ENCODE measurements at places on chromosomes 13 and 19. TPM values are rescaled to one million over a fixed set of nuclear protein-coding genes. Genes with fewer than 3 reads are reported as not detected.

GRCh38 chr13:98478189-98479129 lies 98.4 kb downstream of the STK24 start:
- peak overlapping the region; percentile 38 for H3K27ac ChIP-seq
- no peaks in the 10 kb centered on the region for H3K27me3 ChIP-seq
- H3K36me3 ChIP-seq: peaks cover 10% of the 10 kb centered on the region
- H3K4me1 ChIP-seq: peaks cover 79% of the 10 kb centered on the region
- no peak for DNase-seq

- no peaks in the 10 kb centered on the region for H3K27me3 ChIP-seq
- no peak for DNase-seq
Measured at GRCh38 chr19:17565611-17566010, 10.2 kb downstream of the COLGALT1 start.

- H3K4me3 ChIP-seq: no peak overlapping the region
- no peaks in the 10 kb centered on the region for H3K27me3 ChIP-seq
- H3K27ac ChIP-seq: no peak overlapping the region
- H3K36me3 ChIP-seq: no peaks in the 10 kb centered on the region
- DNase-seq: no peak
Measured at GRCh38 chr13:40506592-40507446, 159.6 kb downstream of the FOXO1 start.

DNA sequence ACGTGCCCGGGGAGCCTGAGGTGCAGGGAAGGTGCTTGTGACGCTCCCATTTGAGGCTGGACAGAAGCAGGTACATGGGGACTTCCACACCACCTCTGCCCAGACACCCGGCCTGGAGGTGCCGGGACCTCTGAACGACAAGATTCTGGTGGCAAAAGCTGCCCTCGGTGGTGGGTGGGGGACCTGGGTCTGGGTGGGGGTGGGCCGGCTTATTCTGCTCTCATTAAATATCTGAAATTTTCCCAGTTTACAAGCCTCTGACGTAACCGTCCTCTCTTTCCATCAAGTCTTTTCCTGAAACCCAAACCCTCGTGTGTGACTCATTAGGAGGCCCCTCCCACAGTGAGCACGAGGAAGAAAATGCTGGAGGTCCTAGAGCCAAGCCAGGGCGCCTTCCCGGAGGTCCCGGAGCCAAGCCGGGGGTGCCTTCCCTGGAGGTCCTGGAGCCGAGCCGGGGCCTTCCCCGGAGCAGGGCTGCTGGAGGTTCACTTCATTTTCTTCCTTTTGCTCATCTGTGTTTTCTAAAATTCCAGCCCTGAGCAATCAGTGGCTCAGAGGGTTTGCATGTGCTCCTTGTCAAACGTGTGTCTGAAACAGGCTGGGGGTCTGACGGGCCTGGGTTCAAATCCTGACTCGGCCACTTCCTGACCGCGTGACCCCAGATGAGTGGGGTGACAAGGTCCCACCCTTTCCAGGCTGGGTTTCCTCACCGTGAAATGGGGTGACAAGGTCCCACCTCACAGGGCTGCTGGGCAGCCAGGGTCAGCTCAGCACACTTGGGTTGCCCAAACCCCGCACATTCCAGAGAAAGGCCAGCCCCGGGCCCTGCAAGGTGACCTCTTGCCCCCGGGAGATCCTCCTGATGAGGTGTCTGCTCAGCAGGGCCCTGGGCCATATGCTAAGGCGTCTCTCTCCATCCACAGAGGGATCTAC lies 10.0 kb downstream of the CFD start:
- peak overlapping the region; percentile 78 for H3K27ac ChIP-seq
- H3K4me1 ChIP-seq: peaks cover 13% of the 10 kb centered on the region
- H3K27me3 ChIP-seq: no peaks in the 10 kb centered on the region
- no peak overlapping the region for H3K4me3 ChIP-seq

DNA sequence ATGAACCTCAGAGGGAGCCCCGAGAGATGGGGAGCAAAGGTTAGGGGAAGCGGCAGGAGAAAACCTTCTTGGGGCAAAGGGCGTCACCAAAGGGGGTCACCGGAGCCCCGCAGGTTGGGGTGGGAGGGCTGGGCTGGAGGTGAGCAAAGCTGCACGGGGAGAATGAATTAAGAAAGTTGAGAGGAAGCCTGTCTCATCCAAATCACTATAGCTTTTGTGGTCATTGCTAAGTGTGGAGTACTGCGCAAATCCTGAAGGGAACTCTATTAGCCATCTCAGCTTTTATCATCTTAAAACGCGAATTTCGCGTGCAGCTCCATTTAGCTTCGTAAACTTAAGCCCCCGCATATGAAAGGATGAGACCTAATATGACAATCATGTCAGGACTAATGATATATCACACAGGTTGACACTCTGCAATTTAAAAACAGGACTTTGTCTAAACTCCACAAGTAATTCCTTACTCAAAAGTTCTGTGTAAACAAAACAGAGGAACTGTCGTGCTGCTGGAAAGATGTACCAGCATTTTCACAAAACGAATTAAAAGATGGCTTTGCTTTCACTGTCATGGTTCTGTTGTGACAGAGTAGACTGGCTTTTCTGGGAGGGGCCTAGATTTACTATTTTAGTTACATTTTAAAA lies 631 bp downstream of the LACC1 start:
- peak overlapping the region; percentile 87 for H3K4me3 ChIP-seq
- DNase-seq: no peak
- no peaks in the 10 kb centered on the region for H3K27me3 ChIP-seq
- no peaks in the 10 kb centered on the region for H3K4me1 ChIP-seq
- H3K27ac ChIP-seq: peak overlapping the region; percentile 94
- H3K36me3 ChIP-seq: no peaks in the 10 kb centered on the region

DNA sequence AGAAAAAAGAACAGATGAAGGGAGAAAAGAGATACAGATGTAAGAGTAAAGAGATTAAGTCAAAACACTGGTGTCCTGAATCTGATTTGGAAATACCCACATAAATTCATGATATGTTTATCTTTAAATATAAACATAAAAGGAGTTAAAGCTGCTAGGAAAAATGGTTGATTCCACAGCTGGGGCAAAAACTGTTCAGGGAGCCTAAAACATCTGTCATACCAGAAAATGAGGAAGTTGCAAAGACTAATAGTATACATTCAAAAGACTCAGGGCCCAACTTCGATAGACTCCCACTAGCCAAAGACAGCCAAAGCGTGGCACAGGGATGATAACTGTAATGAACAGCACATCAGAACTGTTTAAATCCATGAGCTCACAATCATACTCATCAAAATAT lies 62.0 kb downstream of the ABCC4 start:
- H3K27me3 ChIP-seq: no peaks in the 10 kb centered on the region
- DNase-seq: no peak
- no peak overlapping the region for H3K4me3 ChIP-seq
- no peak overlapping the region for H3K27ac ChIP-seq
- H3K4me1 ChIP-seq: no peaks in the 10 kb centered on the region

- H3K4me3 ChIP-seq: no peak overlapping the region
- H3K27ac ChIP-seq: no peak overlapping the region
- H3K36me3 ChIP-seq: no peaks in the 10 kb centered on the region
- no peaks in the 10 kb centered on the region for H3K27me3 ChIP-seq
- no peak for DNase-seq
Measured at GRCh38 chr13:26855921-26856320, 95.3 kb upstream of the GPR12 start.

GRCh38 chr19:48321372-48321621 lies 4.1 kb upstream of the EMP3 start:
- no peaks in the 10 kb centered on the region for H3K27me3 ChIP-seq
- no peaks in the 10 kb centered on the region for H3K36me3 ChIP-seq
- peak; percentile 97 for DNase-seq

DNA sequence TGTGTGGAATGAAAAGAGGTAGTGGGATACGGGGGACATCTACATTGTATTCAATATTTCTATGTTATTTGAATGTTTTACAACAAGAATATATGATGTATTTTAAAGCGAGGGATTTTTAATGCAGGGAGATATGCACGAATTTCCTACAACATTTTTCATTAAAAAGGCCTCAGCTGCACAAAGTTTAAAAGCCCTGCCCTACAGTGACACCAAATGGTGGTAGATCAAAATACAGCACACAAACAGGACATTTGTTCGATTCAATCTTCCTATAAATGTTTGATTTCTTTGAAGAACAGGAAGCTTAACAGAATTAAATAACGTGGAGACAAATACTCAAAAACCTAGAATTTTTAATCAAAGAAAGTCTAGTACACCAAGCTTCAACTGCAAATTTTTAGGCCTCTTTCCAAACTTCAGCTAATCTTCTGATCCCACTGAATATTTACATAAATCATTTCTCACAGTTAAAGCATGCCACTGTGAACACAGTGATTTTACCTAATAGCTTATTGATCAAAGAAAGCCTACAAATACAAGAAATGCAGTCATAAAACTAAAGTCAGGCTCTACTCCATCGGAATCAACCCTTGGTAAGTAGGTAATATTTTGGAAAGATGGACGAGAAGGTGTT lies 257.2 kb downstream of the DIAPH3 start:
- H3K4me1 ChIP-seq: no peaks in the 10 kb centered on the region
- H3K27me3 ChIP-seq: no peaks in the 10 kb centered on the region
- no peak overlapping the region for H3K4me3 ChIP-seq
- H3K36me3 ChIP-seq: no peaks in the 10 kb centered on the region
- no peak for DNase-seq

DNA sequence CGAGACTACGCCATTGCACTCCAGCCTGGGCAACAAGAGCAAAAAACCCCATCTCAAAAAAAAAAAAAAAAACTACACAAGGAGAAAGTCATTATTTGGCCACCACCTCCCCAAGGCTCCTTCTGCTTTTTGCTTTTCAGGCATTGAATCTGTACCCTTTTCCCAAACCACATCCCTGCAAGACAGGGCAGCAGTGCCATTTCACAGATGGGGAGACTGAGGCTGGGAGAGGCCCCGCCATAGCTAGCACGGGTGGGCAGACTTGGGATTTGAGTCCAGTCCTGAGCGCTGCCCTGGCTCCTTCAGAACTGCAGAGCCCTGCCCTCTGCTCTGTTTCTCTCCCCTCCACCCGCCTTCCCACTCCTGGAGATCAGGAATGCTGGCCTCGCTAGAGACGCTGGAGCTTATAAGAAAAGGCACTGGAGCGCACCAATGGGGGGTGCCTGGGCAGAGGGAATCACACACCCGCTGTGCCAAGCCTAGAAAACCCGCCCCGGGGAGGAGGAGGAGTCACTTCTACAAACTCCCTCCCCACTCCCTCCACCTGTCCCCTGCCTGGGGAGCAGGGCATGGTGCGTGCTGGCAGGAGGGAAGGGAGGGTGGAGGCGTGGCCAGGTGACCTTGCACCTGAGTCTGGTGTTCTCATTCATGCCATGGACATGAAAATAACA lies 17.6 kb downstream of the TJP3 start:
- no peaks in the 10 kb centered on the region for H3K36me3 ChIP-seq
- H3K27me3 ChIP-seq: peaks cover 26% of the 10 kb centered on the region
- no peaks in the 10 kb centered on the region for H3K4me1 ChIP-seq

DNA sequence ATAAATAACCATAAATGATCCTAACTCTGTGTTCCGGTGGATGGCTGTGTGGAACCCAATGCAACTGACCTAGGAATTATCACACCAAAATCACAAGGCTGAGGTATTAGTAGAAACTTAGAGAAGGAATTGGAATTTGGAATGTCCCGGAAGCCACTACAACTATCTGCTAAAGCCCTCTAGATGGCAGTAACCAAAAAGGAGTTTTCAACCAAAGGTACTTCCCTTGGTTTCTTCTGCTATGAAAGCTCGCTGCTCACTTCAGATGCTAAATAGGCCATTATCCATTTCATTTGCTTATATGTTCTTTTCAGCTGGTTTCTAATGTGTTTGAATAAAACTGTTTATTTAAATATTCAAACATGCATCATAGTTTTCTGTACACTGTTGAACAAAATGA lies 1589.1 kb upstream of the SPRY2 start:
- no peak overlapping the region for H3K4me3 ChIP-seq
- H3K27me3 ChIP-seq: no peaks in the 10 kb centered on the region
- no peaks in the 10 kb centered on the region for H3K4me1 ChIP-seq
- DNase-seq: no peak
- no peak overlapping the region for H3K27ac ChIP-seq

GRCh38 chr13:83449668-83450395 lies 432.4 kb downstream of the SLITRK1 start:
- no peaks in the 10 kb centered on the region for H3K36me3 ChIP-seq
- no peak overlapping the region for H3K27ac ChIP-seq
- H3K4me1 ChIP-seq: no peaks in the 10 kb centered on the region

DNA sequence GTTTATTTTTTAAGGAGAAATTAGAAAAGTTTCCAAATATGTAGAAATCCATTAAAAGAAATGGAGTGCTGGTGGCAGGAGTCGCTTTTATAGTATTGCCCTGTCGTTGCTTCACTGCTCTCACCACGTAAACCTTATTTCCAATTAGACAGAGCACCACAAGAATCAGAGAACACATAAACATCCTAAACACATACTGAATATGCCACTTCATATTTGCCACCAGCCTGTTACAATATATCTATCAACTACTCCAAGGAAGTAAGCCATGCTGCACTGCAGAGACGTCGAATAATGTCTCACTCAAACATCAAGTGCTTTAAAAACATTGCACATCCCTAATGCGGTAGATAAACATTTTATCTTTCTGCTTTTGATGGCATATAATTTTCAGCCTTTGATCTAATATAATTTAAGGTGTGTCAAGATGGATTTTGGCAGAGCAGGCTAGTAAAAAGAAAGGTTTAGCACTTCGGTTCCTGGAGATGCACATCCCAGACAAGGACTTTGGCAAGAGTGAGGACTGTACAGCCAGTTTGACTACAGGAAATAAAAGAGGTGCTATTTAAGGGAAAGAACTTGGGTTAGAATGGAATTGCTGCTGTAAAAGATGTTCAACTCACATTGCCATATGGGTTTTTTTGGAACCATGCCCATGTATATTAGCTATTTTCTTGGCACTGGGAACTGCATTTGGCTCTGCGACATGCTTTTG lies 932.3 kb downstream of the EFNB2 start:
- H3K36me3 ChIP-seq: no peaks in the 10 kb centered on the region
- H3K27ac ChIP-seq: no peak overlapping the region
- H3K4me3 ChIP-seq: no peak overlapping the region
- H3K27me3 ChIP-seq: no peaks in the 10 kb centered on the region

GRCh38 chr19:281992-282391 lies 9.2 kb downstream of the PLPP2 start:
- no peaks in the 10 kb centered on the region for H3K27me3 ChIP-seq
- H3K4me1 ChIP-seq: no peaks in the 10 kb centered on the region
- DNase-seq: peak; percentile 42
- no peak overlapping the region for H3K27ac ChIP-seq
- H3K4me3 ChIP-seq: no peak overlapping the region
- no peaks in the 10 kb centered on the region for H3K36me3 ChIP-seq

- peaks cover 12% of the 10 kb centered on the region for H3K4me1 ChIP-seq
- no peaks in the 10 kb centered on the region for H3K36me3 ChIP-seq
- no peaks in the 10 kb centered on the region for H3K27me3 ChIP-seq
- peak overlapping the region; percentile 70 for H3K27ac ChIP-seq
- H3K4me3 ChIP-seq: no peak overlapping the region
Measured at GRCh38 chr19:16895467-16896145, 6.8 kb downstream of the F2RL3 start.

GRCh38 chr19:51809787-51810186 lies 14.8 kb downstream of the FPR3 start:
- no peaks in the 10 kb centered on the region for H3K27me3 ChIP-seq
- no peaks in the 10 kb centered on the region for H3K36me3 ChIP-seq
- peak; percentile 78 for DNase-seq
- peaks cover 31% of the 10 kb centered on the region for H3K4me1 ChIP-seq
- no peak overlapping the region for H3K4me3 ChIP-seq

Gene PLVAP
- 83.7 TPM for total RNA-seq

Gene PLPP2
- total RNA-seq: 0.82 TPM

Gene DACH1
- total RNA-seq: 0.39 TPM

Gene TMPRSS9
- total RNA-seq: not detected

Gene CAPS
- total RNA-seq: 7.3 TPM

Gene GRK1
- total RNA-seq: not detected

Gene C1QTNF9B
- 1.5 TPM for total RNA-seq

Gene SIGLEC5
- total RNA-seq: 1.7 TPM

Gene NUFIP1
- total RNA-seq: 2.2 TPM

Gene C3
- total RNA-seq: 419 TPM

Gene ATXN8OS
- not detected for total RNA-seq

Gene SBK2
- 172 TPM for total RNA-seq

Gene RNF225
- not detected for total RNA-seq

Data from right atrium auricular region (tissue), 2 donors.